ENCODE measurements at places on chromosomes 5 and 9.

DNA sequence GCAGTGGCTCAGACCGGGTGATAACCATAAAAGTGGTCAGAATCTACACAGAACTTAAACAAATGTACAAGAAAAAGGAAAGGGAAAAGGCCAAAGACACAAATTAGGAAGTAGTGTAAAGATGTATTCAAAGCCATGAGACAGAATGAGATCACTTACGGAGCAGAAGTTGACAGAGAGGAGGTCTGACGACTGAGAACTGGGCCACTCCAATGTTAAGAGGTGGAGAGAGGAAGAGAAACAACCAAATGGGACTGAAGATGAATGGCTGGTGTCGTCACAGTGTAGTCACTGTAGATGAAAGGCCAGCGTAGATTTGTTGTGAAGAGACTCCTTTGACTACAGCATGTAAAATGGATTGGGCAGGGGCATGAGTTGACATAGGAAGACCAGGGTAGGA is 114.4 kb downstream of the DROSHA start:
- no peak for DNase-seq

GRCh38 chr5:58787987-58788386 is 205.1 kb downstream of the RAB3C start:
- no peak for DNase-seq

- no peak for DNase-seq
Observed at GRCh38 chr9:72362118-72362531, 2.9 kb downstream of the ZFAND5 start.

GRCh38 chr5:142432369-142432863 is 107.6 kb upstream of the SPRY4 start:
- DNase-seq, result peak; percentile 41

DNA sequence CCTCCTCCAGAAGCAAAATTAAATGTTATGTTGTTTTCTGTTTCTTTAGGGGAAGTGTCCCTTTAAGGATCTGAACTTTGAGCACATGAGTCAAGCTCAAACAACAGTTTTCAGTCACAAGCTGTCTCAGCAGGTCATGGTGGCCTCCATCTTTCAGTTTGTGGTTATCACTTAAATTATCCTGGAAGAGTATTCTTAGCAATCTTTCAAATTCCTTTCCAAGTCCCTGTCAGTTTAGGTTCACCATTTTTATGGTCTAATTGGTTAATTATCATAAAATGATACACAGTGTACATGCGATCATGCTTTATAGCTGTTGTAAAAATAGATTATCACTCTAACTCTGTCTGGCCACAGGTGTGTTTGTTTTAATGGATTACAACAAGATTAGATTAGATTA is 43.1 kb upstream of the SELENOP start:
- DNase-seq, result no peak

- DNase-seq, result no peak
Observed at GRCh38 chr9:114937516-114937915, 7.1 kb upstream of the TNFSF8 start.

GRCh38 chr9:37922363-37923117 is 18.6 kb upstream of the SLC25A51 start:
- no peak for DNase-seq

GRCh38 chr5:113083481-113083880 is 106.9 kb downstream of the DCP2 start:
- no peak for DNase-seq

- peak; percentile 44 for DNase-seq
Observed at GRCh38 chr5:65102976-65103711, 334.4 kb downstream of the CWC27 start.

DNA sequence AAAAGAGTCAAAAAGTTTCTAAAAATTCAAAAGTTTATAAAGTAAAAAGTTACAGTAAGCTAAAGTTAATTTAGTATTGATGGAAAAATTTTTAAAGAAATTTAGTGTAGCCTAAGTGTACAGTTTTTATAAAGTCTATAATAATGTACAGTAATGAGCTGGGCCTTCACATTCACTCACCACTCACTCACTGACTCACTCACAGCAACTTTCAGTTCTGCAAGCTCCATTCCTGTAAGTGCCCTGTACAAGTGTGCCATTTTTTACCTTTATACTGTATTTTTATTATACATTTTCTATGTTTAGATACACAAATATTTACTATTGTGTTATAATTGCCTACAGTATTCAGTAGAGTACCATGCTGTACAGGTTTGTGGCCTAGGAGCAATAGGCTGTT is 239.5 kb upstream of the MAP3K1 start:
- no peak for DNase-seq

GRCh38 chr9:8640761-8641160 is 841.2 kb upstream of the DMAC1 start:
- no peak for DNase-seq

DNA sequence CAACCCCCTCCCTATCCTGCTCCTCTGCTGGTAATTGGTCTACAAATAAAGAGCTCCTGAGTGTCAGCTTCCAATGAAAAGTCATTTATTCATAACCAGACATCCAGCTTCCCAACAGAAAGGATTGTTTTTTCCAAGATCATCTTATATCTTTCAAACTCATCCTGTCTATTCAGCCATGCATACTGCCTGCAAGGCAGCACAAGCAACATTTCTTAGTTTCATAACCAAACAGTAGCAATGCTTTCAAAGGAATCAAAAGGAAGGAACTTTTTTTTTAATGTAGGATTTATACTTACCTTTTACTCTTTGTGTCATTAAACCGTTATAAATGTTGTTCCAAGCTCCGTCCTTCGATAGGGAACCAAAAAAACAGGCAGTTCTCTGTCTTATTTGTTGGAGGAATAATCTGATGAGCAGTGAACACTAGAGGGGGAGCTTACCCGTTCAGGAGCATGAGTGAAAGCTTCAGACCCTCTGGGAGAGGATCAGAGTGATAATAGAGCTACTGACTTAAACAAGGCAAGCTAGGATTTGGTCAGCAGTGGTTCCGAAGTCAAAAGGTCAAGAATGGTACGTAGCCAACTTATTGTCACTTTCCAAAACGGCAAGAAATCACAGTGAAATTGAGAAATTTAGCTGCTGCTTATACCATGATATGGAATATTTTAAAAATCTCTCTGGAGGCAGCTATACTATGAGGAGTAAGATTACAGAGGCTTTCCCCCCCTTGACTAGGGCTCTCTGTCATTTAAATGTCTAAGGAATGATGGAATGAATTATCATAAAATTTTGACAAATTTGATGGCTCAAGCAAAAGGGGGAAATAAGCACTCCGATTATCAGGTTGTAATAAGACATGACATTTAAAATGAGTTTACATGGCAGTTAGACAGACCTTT is 892.9 kb downstream of the NR2F1-AS1 start:
- no peak for DNase-seq

GRCh38 chr9:128727640-128728248 is 3.8 kb upstream of the ZDHHC12 start:
- no peak for DNase-seq

DNA sequence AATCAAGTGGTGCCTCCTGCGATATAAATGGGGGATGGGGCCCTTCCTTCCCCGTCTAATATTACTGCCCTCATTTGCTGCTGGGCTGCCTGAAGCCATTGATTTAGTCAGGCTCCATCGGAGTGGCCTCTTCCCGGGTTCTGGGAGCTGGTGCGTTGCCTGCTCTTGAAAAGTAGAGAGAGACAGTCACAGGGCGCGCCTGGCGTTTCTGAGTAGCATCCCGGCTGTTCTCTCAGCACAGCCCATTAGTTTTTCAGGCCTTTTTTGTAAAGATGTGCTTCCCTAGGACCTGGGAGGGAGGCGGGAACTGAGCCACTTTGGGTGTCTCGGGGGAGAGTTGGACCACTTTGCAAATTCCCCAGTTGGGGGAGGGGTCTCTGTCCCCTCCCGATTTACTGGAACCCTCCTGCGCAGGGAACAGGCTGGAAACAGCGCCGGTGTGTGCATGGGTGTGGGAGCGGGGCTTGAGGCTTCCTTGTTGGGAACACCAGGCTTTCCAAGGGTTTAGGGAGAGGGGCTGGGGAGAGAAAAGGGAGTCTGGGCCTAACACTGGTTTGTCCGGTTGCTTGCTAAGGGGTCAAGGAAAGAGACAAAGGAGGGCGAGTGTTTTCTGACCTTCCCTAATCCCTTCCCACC is 4.7 kb downstream of the PRDM6 start:
- no peak for DNase-seq

GRCh38 chr9:14535161-14535955 is 157.9 kb downstream of the ZDHHC21 start:
- no peak for DNase-seq

GRCh38 chr5:10577371-10578292 is 13.8 kb downstream of the ANKRD33B start:
- no peak for DNase-seq

- peak; percentile 53 for DNase-seq
Observed at GRCh38 chr5:135977375-135977928, 22.7 kb upstream of the LECT2 start.

DNA sequence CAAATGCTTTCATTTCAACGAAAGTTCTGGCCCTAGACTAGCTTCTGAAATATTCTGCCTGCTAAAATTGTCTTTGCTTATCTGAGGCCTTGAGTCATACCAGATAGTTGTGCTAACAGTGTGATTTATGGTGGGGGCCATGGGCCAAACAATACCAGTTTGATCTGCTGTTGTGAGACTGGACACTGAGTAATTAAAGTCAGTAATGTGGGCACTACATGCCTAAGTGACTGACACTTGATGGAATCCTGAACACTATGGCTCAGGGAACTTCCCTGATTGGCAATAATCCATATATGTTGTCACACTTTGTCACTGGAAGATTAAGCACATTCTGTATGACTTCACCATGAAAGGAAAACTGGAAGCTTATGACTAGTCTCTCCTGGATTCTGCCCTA is 127.6 kb upstream of the CYLC2 start:
- no peak for DNase-seq

- no peak for DNase-seq
Observed at GRCh38 chr5:119405419-119405818, 46.9 kb upstream of the HSD17B4 start.

DNA sequence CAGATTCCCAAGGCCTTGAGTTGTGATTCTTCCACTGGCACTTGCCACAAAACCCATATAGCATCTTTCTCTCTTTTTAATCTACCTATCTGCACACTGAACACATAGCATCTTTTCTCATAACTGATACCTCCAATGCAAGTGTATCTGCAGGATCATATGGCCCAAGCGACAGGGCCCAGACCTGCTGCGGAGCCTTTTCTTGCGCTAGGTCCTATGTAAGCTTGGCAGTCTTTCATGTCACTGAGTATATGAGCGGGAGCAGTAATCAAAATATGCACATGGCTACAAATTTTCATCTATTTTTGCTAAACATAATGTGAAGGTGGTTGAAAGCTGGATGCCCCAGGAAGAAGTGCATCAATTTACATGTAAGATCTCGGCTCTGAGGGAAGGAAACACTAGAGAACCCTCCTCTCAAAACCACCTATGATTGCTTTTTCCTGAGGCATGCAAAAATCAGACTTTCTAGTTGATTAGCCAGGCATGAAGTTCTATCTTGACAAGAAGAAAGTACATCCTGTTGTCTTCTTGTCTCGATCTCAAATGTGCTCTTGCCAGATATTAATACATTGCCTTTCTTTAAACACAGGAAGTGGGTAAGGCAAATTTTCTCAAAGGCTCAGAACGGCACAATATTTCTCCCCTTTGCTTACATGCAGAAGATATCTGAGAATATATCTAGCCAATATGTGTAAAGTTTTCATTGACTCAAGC is 26.9 kb upstream of the CEMIP2 start:
- DNase-seq, result no peak

GRCh38 chr9:37503736-37504135 is 18.0 kb downstream of the POLR1E start:
- no peak for DNase-seq

DNA sequence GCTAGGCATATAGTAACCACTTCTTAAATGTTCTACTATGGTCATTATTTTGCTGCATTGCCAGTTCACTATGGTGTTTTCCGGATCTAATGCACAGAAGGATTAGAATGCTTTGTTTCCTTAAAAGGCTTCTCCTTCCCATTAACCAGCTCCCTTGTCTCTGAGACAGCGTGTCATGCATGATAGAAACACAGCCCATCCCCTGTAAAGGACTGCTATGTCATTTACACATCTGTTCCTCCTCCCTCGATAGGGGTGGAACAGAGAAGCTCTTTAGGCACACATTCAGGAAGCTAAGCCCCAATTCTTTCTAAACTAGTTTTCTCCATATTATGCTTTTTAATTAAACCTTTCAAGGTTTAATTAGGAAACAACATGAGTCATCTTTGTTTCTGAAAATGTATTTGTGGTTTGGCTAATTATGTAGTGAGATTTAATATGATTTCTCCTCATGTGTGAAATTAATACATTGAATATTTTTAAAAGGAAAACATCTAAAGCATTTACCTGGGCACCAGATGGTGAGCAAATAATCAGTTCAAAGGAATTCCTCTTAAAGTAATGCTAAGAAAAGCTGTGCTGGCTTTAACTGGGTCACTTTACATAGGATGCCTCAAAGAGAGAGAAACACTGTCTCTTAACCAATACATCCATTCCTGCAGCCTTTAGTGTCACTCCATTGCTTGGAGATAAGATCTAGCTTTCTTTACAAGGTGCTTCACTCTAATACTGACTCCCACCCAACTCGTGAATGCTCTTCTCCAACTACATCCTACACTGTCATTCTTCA is 133.3 kb upstream of the PPP1R2B start:
- no peak for DNase-seq

DNA sequence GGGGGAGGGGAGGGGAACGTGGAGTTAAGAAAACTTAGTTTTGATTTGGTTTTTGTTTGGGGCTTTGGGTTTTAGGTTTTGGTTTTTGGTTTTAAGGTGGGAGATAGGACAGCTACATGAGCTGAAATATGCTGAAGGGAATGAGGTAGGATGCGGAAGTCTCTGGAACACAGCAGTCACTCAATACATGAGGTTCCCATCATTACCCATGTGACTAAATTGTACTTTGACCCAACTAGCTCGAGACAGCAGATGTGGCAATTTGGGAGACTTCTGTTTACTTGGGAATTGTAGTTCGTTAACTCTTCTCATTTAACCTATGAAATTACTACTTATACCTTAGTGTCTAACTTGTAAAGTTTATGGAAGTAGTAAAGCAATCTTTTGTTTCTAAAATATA is 124.2 kb downstream of the TLE1 start:
- no peak for DNase-seq

DNA sequence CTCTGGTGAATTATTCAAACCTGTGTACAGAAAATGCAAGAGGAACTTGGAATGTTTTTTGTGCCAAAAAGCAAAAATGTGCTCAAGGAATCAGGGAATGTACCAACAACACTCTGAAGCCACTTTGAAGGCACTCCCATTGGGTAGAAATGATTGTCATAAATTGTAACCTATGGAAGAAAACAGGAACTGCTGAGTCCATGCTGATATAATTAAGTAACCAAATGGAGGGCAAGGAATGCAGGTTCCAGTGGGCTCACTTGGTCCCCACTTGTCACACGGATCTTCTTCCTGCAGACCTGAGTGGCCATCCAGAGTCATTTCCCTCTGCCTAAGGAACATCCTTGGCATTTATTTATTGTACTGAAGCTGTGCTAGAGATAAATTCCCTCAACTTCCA is 2.9 kb upstream of the LCN6 start:
- DNase-seq, result no peak

DNA sequence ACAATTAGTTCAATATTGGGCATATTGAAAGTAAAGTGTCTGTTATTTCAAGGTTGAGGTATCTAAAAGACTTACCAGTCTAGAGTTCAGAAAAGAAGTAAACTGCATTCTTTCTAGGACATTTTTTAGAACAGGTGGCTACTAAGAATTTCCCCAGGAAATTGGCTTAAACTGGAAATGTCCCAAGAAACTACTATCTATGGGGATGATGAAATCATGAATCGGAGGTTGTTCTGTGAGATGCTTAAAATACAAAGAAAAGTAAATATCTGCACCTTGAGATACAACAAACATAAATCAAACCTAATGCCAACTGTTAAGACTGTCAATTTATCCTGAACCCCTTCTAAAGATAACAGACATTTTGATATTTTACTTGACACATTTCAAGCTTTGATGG is 226.5 kb upstream of the NREP start:
- DNase-seq, result no peak
